ENCODE measurements at places on chromosomes 7 and 10. TPM values are rescaled to one million over a fixed set of nuclear protein-coding genes. Genes with fewer than 3 reads are reported as not detected.

The ZNF365 gene
- total RNA-seq = 0.13 TPM

The GOT1 gene
- total RNA-seq = 26.7 TPM

The PAPSS2 gene
- total RNA-seq = 10.9 TPM

The ATE1 gene
- 29.4 TPM for total RNA-seq

The PNLIPRP1 gene
- not detected for total RNA-seq

The STOX1 gene
- 2.7 TPM for total RNA-seq

The AKR1B15 gene
- total RNA-seq = 0.31 TPM

The METTL27 gene
- 1.7 TPM for total RNA-seq

The SPDYE16 gene
- total RNA-seq = 0.22 TPM

The STEAP2 gene
- total RNA-seq = 7.1 TPM

The ARHGEF5 gene
- 0.93 TPM for total RNA-seq

The CTTNBP2 gene
- 2.8 TPM for total RNA-seq

The CYP3A7 gene
- total RNA-seq = 0.58 TPM

The FAM25C gene
- total RNA-seq = not detected

The TCAF2 gene
- total RNA-seq = 9.4 TPM

The IGFBP3 gene
- total RNA-seq = 301 TPM

The COL1A2 gene
- 5,114 TPM for total RNA-seq

The DYDC2 gene
- 0.04 TPM for total RNA-seq

The ADAMTS14 gene
- total RNA-seq = 12.5 TPM

The UCN3 gene
- not detected for total RNA-seq

The NEBL gene
- 3.2 TPM for total RNA-seq

The PSMG3 gene
- 35.5 TPM for total RNA-seq

The CAPZA2 gene
- 244 TPM for total RNA-seq

The FLNC gene
- 339 TPM for total RNA-seq

The CAV1 gene
- 174 TPM for total RNA-seq

The FZD8 gene
- total RNA-seq = 28.9 TPM

The CHRM2 gene
- total RNA-seq = 0.18 TPM

The ANKRD1 gene
- total RNA-seq = 25.6 TPM

The SLC13A4 gene
- 0.09 TPM for total RNA-seq

The DCLRE1A gene
- total RNA-seq = 6.6 TPM

The RAMP3 gene
- total RNA-seq = 6.2 TPM

Data from muscle of leg (tissue), 16 donors.